ENCODE measurements at places on chromosomes 11 and 22.
A peak's percentile ranks its signal among the peaks of the same experiment; 100 is the strongest.

DNA sequence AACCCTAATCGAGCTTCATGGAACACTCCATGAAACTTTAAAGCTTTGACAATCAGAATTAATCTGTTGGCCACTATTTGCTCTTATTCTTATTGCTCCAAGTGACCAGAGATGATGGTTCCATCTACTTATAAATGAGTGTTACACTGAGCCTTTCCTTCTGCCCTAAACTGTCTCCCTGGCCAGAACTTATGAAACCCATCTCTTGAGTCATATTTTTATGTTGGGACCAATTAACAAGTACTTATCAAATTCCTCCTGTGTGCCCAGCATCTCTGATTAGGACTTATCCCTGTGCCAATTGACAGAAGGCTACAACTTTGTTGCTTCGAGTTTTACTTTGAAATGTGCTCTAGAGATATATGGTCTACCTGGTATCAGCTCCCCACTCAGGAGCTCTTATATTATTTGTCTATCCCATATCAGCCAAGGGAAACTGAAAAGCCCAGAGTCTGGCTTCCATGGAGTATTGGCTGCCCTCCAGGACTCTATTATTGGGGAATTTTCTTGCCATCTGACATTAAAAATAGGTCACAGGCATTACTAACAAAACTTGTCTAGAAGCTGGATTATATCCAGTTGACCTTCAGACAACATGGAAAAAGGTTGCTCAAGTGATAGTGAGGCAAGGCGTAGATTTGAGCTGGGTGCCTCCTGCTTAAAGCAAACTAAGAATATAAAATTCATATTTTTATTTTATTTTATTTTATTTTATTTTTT is 8.8 kb downstream of the KREMEN1 start:
- no peaks in the 10 kb centered on the region for H3K36me3 ChIP-seq
- peaks cover 38% of the 10 kb centered on the region for H3K4me1 ChIP-seq
- H3K27ac ChIP-seq: no peak overlapping the region

- H3K4me3 ChIP-seq: no peak overlapping the region
- H3K27me3 ChIP-seq: no peaks in the 10 kb centered on the region
- no peaks in the 10 kb centered on the region for H3K36me3 ChIP-seq
- H3K27ac ChIP-seq: no peak overlapping the region
- DNase-seq: no peak
These were observed 2.6 kb downstream of the BMAL1 start for GRCh38 chr11:13280092-13280722.

GRCh38 chr11:4194889-4195288 is 100.3 kb downstream of the RRM1 start:
- no peak overlapping the region for H3K27ac ChIP-seq

DNA sequence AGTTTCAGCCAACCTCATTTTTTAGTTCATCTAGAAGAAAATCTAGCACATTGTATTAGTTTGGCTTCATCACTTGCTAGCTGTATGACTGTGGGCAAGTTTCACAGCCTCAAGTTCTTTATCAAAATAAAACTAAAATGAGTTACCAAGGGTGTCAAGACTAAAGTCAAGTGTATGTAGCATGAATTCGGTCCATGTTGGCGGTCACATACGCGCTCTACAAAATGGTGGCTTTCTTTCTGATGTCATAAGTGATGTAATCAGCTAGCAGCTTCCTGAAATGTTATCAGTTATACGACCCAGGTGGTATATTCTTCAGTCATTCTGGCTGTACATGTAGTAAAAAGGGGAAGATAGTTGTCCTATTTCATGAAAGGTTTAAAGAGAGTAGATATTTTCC is 50.5 kb downstream of the POLD3 start:
- no peak overlapping the region for H3K27ac ChIP-seq
- H3K4me1 ChIP-seq: peaks cover 24% of the 10 kb centered on the region
- H3K27me3 ChIP-seq: no peaks in the 10 kb centered on the region
- DNase-seq: no peak
- no peak overlapping the region for H3K4me3 ChIP-seq
- H3K36me3 ChIP-seq: peaks cover 28% of the 10 kb centered on the region

DNA sequence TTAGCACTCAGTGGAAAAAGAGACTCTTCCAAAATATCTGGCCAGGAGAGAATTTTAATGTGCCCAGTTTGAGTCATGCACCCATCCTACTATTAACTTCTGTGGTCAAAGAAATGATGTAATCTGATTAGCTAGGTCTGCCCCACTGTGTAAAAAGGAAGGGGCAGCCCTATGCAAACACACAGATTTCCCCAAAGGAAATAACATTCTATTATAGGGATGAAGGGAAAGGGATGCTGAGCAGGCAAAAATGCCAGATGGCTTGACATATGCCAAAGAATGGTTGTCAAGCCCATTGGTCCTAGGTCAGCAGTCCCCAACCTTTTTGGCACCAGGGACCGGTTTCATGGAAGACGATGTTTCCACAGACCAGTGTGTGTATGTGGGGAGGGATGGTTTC is 43.3 kb upstream of the PAK1 start:
- H3K36me3 ChIP-seq: no peaks in the 10 kb centered on the region
- no peak overlapping the region for H3K27ac ChIP-seq
- no peaks in the 10 kb centered on the region for H3K27me3 ChIP-seq
- no peak overlapping the region for H3K4me3 ChIP-seq
- no peak for DNase-seq
- H3K4me1 ChIP-seq: no peaks in the 10 kb centered on the region

DNA sequence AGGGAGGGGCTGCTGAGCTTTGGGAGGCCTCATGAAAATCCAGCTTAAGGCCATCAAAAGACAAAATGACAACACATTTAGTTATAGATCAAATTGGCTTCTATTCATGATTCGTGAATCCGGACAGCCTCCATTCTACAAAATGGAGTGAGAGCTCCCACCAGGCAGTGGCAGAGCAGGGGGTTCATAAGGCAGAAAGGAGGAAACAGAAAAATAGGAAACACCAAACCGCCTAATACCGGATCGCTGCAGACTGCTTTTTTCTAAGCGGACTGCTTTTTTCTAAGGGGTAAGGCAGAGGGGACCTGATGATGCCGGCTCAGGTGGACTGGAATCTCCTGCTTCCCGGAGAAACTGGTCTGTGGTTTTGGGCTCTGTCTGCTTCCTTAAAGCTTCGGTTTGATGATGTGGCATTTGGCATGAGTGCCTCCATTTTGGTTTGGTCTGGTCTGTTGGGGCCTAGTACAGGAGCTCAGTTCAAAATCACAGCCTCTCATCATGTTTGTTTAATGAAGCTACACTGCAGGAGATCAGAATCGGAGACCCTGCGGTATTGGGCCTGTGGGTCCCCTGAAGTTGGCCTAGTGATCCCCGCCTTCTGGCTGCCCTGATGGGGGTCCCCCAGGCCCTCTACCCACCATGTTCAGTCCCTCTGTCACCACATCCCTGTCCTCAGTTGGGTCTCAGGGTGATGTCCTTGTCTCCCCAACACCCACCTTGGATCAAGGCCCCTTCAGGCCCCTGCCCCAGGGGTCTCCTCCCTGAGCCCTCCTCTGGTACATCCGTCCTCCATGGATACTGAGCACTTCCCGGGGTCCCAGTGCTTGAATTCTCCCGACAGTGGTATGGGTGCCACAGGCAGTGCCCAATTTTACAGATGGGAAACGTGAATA is 1.2 kb downstream of the ALDH3B1 start:
- no peaks in the 10 kb centered on the region for H3K27me3 ChIP-seq
- peak overlapping the region; percentile 85 for H3K27ac ChIP-seq
- H3K36me3 ChIP-seq: no peaks in the 10 kb centered on the region
- peak overlapping the region; percentile 44 for H3K4me3 ChIP-seq
- H3K4me1 ChIP-seq: peaks cover 76% of the 10 kb centered on the region

GRCh38 chr22:45295492-45295891 is 10.7 kb downstream of the UPK3A start:
- no peaks in the 10 kb centered on the region for H3K27me3 ChIP-seq
- no peak overlapping the region for H3K27ac ChIP-seq

DNA sequence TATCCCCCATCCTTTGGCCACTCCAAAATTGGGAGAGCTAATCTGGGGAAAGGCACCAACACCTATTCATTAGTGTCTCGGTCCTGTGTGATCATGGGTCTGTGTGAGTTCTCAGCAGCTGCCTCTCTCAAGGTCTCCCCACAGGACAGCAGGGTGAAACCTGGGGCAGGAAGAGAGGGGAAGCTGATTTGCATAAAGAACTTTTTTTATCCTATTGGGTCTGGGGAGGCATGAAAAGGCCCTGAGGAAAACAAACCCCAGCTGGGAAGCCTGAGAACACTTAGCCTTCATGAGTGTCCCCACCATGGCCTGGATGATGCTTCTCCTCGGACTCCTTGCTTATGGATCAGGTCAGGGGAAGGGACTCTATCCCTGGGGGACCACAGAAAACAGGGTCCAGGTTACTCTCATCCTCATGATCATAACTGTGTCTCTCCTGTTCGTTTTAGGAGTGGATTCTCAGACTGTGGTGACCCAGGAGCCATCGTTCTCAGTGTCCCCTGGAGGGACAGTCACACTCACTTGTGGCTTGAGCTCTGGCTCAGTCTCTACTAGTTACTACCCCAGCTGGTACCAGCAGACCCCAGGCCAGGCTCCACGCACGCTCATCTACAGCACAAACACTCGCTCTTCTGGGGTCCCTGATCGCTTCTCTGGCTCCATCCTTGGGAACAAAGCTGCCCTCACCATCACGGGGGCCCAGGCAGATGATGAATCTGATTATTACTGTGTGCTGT is 116.0 kb upstream of the TOP3B start:
- no peak for DNase-seq
- H3K4me1 ChIP-seq: no peaks in the 10 kb centered on the region
- H3K4me3 ChIP-seq: no peak overlapping the region
- H3K27ac ChIP-seq: no peak overlapping the region

DNA sequence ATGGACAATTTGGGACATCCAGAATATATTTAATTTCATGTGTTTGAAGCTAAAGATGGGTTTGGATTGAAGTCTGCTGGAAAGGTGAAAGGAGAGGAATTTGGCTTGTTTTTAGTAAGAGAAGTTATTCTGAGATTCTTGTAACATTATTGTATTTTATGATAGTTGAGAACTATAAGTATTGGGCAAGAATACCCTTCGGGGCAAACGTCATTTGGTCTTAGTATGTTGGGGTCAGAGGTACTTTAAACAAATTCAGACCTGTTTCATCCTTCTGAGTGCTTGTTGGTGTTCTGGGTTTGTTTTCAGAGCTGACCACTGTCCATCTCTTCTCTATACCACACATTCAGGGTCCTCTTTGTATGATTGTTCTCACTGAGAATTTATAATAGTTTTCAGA is 19.5 kb downstream of the PANX1 start:
- H3K4me3 ChIP-seq: no peak overlapping the region
- H3K36me3 ChIP-seq: no peaks in the 10 kb centered on the region
- no peak overlapping the region for H3K27ac ChIP-seq
- peaks cover 93% of the 10 kb centered on the region for H3K4me1 ChIP-seq

GRCh38 chr11:128734832-128735224 is 41.0 kb downstream of the FLI1 start:
- no peak overlapping the region for H3K4me3 ChIP-seq
- H3K27me3 ChIP-seq: no peaks in the 10 kb centered on the region
- DNase-seq: no peak
- peaks cover 13% of the 10 kb centered on the region for H3K4me1 ChIP-seq
- no peak overlapping the region for H3K27ac ChIP-seq

- peaks cover 5% of the 10 kb centered on the region for H3K4me1 ChIP-seq
- no peak within 1 kb of the TSS for H3K4me3 ChIP-seq
- no peak within 1 kb of the TSS for H3K27ac ChIP-seq
These were observed at the start of gene BAIAP2L2 for GRCh38 chr22:38110008-38110862. Gene BAIAP2L2, minus strand, starts transcription at chr22:38110684. Its CDS starts 159 bp downstream, at chr22:38110525.

DNA sequence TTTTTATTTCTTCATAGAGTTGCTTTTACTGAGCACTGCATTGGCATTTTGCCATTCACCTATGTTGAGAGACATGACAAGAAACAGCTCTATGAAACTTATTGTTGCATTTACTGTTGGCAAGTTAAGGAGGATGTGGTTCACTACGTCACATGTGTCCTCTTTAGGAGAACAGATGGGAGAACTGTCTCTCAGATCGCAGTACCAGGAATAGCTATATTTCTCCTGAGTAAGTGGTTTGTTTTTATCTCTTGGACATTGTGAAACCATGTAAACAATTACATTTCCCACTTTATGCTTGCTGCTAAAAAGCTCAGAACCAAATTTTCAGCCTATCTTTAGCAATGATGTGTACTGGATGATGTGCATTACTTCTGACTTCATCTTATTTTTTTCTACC is 34.8 kb upstream of the PSMA1 start:
- no peak for DNase-seq
- no peaks in the 10 kb centered on the region for H3K4me1 ChIP-seq
- H3K27me3 ChIP-seq: no peaks in the 10 kb centered on the region
- peak overlapping the region; percentile 20 for H3K27ac ChIP-seq

- no peaks in the 10 kb centered on the region for H3K4me1 ChIP-seq
- H3K27ac ChIP-seq: no peak overlapping the region
- H3K27me3 ChIP-seq: no peaks in the 10 kb centered on the region
These were observed 88.1 kb downstream of the XRRA1 start for GRCh38 chr11:74860743-74861142.

GRCh38 chr11:76658651-76659650 is 11.6 kb downstream of the LRRC32 start:
- DNase-seq: no peak
- no peak overlapping the region for H3K27ac ChIP-seq
- no peaks in the 10 kb centered on the region for H3K27me3 ChIP-seq

DNA sequence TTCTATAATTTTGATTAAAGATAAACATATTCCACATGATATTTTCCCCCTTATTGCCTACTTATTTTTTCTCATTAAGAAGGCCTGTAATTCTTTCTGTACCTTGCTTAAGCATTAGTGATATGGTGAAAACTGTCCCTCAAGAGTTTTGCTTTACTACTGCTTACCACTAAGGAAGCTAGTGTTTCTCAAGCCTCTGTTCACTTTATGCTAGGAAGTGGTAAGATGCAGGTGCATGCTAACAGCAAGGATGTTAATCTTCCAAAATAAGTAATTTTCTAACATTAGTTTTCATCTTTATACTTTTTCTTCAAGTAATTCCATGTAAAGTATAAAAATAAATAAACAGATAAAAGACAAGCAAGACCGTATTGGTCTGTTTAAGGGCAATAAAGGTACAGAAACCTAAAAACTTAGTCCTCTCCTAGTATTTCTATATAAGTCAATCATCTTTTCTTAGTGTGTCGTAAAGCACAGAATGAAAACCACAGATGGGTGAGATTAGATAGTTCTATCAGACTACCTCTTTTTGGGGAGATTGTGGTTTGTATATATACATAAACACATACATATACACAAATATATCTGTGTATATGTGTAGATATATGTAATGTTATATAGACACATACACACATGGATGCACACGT is 731.0 kb upstream of the CNTN5 start:
- no peak overlapping the region for H3K27ac ChIP-seq
- H3K36me3 ChIP-seq: no peaks in the 10 kb centered on the region
- DNase-seq: no peak
- no peak overlapping the region for H3K4me3 ChIP-seq
- H3K4me1 ChIP-seq: no peaks in the 10 kb centered on the region

- DNase-seq: no peak
- H3K4me1 ChIP-seq: no peaks in the 10 kb centered on the region
- no peaks in the 10 kb centered on the region for H3K36me3 ChIP-seq
- H3K27ac ChIP-seq: no peak overlapping the region
These were observed 33.2 kb downstream of the LRRC74B start for GRCh38 chr22:21078916-21079315.

GRCh38 chr11:7050191-7050590 is 29.9 kb downstream of the NLRP14 start:
- DNase-seq: no peak
- no peaks in the 10 kb centered on the region for H3K27me3 ChIP-seq
- H3K36me3 ChIP-seq: no peaks in the 10 kb centered on the region
- H3K27ac ChIP-seq: no peak overlapping the region

- H3K36me3 ChIP-seq: no peaks in the 10 kb centered on the region
- H3K4me3 ChIP-seq: no peak overlapping the region
- H3K4me1 ChIP-seq: no peaks in the 10 kb centered on the region
- no peaks in the 10 kb centered on the region for H3K27me3 ChIP-seq
- H3K27ac ChIP-seq: no peak overlapping the region
These were observed 82.3 kb downstream of the FDX1 start for GRCh38 chr11:110512026-110512425.
